ENCODE measurements at places on chromosomes 7 and 10. TPM values are rescaled to one million over a fixed set of nuclear protein-coding genes. Genes with fewer than 3 reads are reported as not detected.

RARRES2 gene
- total RNA-seq, result 170 TPM

DNA sequence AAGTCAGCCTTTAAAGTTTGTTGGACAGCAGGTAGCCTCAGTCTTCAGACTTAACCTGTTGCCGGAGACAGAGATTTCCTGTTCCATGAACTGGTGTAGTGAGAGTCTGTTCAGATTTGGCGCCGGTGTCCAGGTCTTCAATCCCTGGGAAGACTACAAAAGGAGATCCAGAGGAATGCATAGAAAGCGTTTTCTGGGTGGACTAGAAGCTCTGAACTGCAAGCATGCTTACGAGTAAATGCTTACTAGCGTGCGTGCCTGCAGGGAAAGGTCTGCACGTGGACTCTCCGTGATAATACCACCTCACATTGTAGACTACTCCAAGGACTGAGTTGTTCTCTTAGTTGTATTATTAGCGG is 878 bp downstream of the GLRX3 start:
- peaks cover 3% of the 10 kb centered on the region for H3K36me3 ChIP-seq
- no peak for DNase-seq
- peak overlapping the region; percentile 100 for H3K4me3 ChIP-seq
- H3K4me1 ChIP-seq, result peaks cover 60% of the 10 kb centered on the region
- H3K27ac ChIP-seq, result peak overlapping the region; percentile 89

DNA sequence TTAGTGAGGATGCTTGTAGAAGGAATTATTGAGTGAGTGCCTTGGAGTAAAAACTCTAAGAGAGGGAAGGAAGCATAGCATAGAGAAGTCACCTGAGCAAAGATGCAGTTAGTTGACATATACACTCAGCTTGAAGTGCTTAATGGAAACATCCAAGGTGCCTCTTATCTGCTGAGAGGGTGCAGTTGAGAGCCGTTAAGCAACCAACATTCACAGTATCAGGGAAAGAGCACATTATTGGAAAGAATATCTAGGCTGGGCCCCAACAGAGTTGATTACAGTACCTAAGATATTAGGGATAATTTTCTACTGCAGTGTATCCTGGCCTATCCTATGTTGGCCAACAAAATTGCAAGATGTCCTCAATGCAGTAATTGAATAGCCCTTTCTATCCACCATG is 302.0 kb downstream of the ETV1 start:
- no peaks in the 10 kb centered on the region for H3K4me1 ChIP-seq
- DNase-seq, result no peak
- no peak overlapping the region for H3K27ac ChIP-seq
- no peaks in the 10 kb centered on the region for H3K27me3 ChIP-seq
- no peaks in the 10 kb centered on the region for H3K36me3 ChIP-seq

- no peaks in the 10 kb centered on the region for H3K27me3 ChIP-seq
- H3K36me3 ChIP-seq, result peaks cover 29% of the 10 kb centered on the region
- no peak for DNase-seq
- H3K4me1 ChIP-seq, result no peaks in the 10 kb centered on the region
- no peak overlapping the region for H3K27ac ChIP-seq
Observed at GRCh38 chr7:156752367-156753228, 112.0 kb downstream of the RNF32 start.

INHBA gene
- total RNA-seq, result 19.2 TPM

- H3K4me1 ChIP-seq, result peaks cover 1% of the 10 kb centered on the region
- no peaks in the 10 kb centered on the region for H3K36me3 ChIP-seq
- no peak for DNase-seq
- H3K27me3 ChIP-seq, result no peaks in the 10 kb centered on the region
Observed at GRCh38 chr10:71307469-71308085, 11.5 kb upstream of the SLC29A3 start.

DNA sequence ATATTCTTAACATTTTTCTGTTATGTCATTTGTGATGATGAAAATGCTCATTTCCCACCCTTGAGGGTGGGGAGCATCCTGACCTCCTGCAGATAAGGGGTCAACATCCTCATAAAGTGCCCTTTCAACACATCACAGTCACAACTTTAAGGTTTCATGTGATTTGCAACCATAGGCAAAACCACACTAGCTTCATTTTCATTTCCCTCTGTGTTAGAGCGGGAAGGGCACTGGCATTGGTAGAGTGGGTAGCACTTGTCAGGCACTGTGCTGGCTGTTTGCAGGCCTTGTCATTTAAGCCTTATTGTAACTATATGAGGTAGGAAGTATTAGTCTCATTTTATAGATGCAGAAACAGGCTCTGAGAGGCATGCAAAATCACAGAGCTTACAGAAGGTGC is 39.8 kb downstream of the PSMC2 start:
- H3K27me3 ChIP-seq, result no peaks in the 10 kb centered on the region
- H3K4me1 ChIP-seq, result no peaks in the 10 kb centered on the region
- H3K27ac ChIP-seq, result no peak overlapping the region
- DNase-seq, result no peak
- H3K4me3 ChIP-seq, result no peak overlapping the region

- no peak overlapping the region for H3K4me3 ChIP-seq
- peaks cover 15% of the 10 kb centered on the region for H3K4me1 ChIP-seq
- H3K27me3 ChIP-seq, result no peaks in the 10 kb centered on the region
Observed at GRCh38 chr7:106273009-106273668, 11.6 kb downstream of the NAMPT start.

GRCh38 chr7:29483219-29484104 is 80.2 kb upstream of the PRR15 start:
- peak; percentile 50 for DNase-seq
- H3K27ac ChIP-seq, result no peak overlapping the region
- no peaks in the 10 kb centered on the region for H3K27me3 ChIP-seq
- H3K4me1 ChIP-seq, result peaks cover 83% of the 10 kb centered on the region
- peak overlapping the region; percentile 5 for H3K4me3 ChIP-seq

- H3K27me3 ChIP-seq, result no peaks in the 10 kb centered on the region
- DNase-seq, result no peak
- H3K4me1 ChIP-seq, result peaks cover 55% of the 10 kb centered on the region
- peak overlapping the region; percentile 93 for H3K4me3 ChIP-seq
Observed at GRCh38 chr7:143902332-143902899, 440 bp upstream of the TCAF1 start.

LMOD2 gene
- not detected for total RNA-seq

XPNPEP1 gene
- total RNA-seq, result 53.1 TPM

PRF1 gene
- 1.2 TPM for total RNA-seq

SEMA3C gene
- total RNA-seq, result 181 TPM

MMD2 gene
- total RNA-seq, result not detected

SORBS1 gene
- 1,953 TPM for total RNA-seq

PNLIPRP3 gene
- 0.17 TPM for total RNA-seq

All from esophagus muscularis mucosa (tissue), 4 donors.